Left lung (tissue), 14 donors: ENCODE measurements at places on chromosomes 7 and 10. TPM values are rescaled to one million over a fixed set of nuclear protein-coding genes. Genes with fewer than 3 reads are reported as not detected.

DNA sequence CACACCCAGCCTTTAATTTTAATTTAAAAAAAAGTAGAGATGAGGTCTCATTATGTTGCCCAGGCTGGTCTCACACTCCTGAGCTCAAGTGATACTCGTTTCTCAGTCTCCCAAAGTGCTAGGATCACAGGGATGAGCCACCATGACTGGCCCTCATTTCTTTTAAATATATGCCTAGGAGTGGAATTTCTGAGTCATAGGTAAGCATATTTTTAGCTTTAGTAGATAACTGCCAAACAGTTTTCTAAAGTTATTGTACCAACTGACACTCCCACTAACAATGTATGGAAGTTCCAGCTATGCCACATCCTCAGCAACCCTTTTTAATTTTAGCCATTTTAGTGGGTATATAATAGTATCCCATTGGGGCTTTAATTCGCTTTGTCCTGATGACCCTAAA is 13.8 kb upstream of the PPIF start:
- no peaks in the 10 kb centered on the region for H3K4me1 ChIP-seq
- no peak overlapping the region for H3K4me3 ChIP-seq
- H3K27ac ChIP-seq: no peak overlapping the region
- no peak for DNase-seq
- H3K27me3 ChIP-seq: no peaks in the 10 kb centered on the region

DNA sequence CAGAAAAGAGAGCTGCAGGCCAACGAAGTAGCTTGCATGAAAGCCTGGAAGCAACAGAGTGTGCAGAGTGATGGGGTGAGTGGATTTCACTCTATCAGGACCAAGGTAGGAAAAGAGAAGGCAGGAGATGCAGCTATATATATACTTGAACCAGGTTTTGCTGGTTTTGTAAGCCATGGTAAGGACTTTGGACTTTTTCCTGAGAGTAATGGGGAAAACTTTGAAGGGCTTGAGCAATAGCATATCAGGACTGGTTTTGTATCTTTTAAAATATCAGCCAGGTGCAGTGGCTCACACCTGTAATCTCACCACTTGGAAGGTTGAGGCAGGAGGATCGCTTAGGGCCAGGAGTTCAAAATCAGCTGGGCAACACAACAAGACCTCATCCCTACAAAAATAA is 120.6 kb upstream of the NRP1 start:
- no peaks in the 10 kb centered on the region for H3K27me3 ChIP-seq
- no peaks in the 10 kb centered on the region for H3K4me1 ChIP-seq
- H3K27ac ChIP-seq: no peak overlapping the region
- no peak for DNase-seq

Gene SLC26A5
- total RNA-seq: 0.84 TPM

- no peaks in the 10 kb centered on the region for H3K27me3 ChIP-seq
- H3K4me3 ChIP-seq: no peak overlapping the region
- no peaks in the 10 kb centered on the region for H3K36me3 ChIP-seq
- H3K27ac ChIP-seq: no peak overlapping the region
- H3K4me1 ChIP-seq: no peaks in the 10 kb centered on the region
- DNase-seq: no peak
Measured at GRCh38 chr10:14833106-14833505, 4.7 kb downstream of the CDNF start.

DNA sequence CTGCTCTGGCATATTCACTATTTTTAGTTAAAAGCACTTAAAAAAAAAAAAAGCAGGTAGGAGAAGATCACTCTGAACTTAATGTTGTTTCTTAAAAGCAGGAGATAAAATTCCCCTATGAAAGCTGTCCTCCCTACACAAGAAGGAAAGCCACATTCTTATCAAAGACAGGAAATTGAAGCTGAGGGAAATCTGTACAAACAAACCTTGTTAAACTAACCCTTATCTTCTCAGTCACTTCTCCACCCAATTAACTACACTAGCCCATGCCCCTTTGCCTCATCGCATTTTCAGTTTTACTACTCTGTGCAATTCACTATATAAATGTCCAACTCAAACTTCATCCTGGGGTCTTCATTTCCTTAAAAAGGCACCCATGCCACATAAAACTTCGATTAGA is 2.7 kb upstream of the CDCA7L start:
- peaks cover 8% of the 10 kb centered on the region for H3K27me3 ChIP-seq
- peaks cover 41% of the 10 kb centered on the region for H3K4me1 ChIP-seq
- DNase-seq: no peak
